ENCODE measurements at places on chromosomes 13 and 19. TPM values are rescaled to one million over a fixed set of nuclear protein-coding genes. Genes with fewer than 3 reads are reported as not detected.

The SPTBN4 gene
- not detected for polyA plus RNA-seq

The KANK3 gene
- not detected for polyA plus RNA-seq

The ATP4B gene
- not detected for polyA plus RNA-seq

The CRB3 gene
- 4.2 TPM for polyA plus RNA-seq

The DIAPH3 gene
- polyA plus RNA-seq: not detected

The ELSPBP1 gene
- polyA plus RNA-seq: not detected

The HCN2 gene
- not detected for polyA plus RNA-seq

The NECTIN2 gene
- not detected for polyA plus RNA-seq

The OR4F17 gene
- not detected for polyA plus RNA-seq

The FFAR1 gene
- 0.24 TPM for polyA plus RNA-seq

The SIGLEC12 gene
- polyA plus RNA-seq: 1.1 TPM

The ZNF528 gene
- 6.2 TPM for polyA plus RNA-seq

The CEACAM3 gene
- polyA plus RNA-seq: not detected

The ONECUT3 gene
- not detected for polyA plus RNA-seq

The NPAS1 gene
- 1.0 TPM for polyA plus RNA-seq

The ARL11 gene
- polyA plus RNA-seq: 7.7 TPM

The ARHGEF18 gene
- 12.6 TPM for polyA plus RNA-seq

The COL5A3 gene
- polyA plus RNA-seq: not detected

The BRCA2 gene
- polyA plus RNA-seq: 6.5 TPM

The ANGPTL8 gene
- polyA plus RNA-seq: not detected

The FFAR3 gene
- not detected for polyA plus RNA-seq

The SERTAD1 gene
- polyA plus RNA-seq: 13.2 TPM

The RFPL4AL1 gene
- polyA plus RNA-seq: not detected

The CACNG7 gene
- polyA plus RNA-seq: not detected
